ENCODE measurements at places on chromosomes 12 and 14. TPM values are rescaled to one million over a fixed set of nuclear protein-coding genes. Genes with fewer than 3 reads are reported as not detected.

GRCh38 chr12:77231501-77231918 is 166.1 kb upstream of the E2F7 start:
- H3K4me3 ChIP-seq: no peak overlapping the region
- H3K4me1 ChIP-seq: peaks cover 7% of the 10 kb centered on the region
- peak; percentile 15 for DNase-seq
- no peaks in the 10 kb centered on the region for H3K27me3 ChIP-seq
- no peak overlapping the region for H3K27ac ChIP-seq
- H3K36me3 ChIP-seq: no peaks in the 10 kb centered on the region

DNA sequence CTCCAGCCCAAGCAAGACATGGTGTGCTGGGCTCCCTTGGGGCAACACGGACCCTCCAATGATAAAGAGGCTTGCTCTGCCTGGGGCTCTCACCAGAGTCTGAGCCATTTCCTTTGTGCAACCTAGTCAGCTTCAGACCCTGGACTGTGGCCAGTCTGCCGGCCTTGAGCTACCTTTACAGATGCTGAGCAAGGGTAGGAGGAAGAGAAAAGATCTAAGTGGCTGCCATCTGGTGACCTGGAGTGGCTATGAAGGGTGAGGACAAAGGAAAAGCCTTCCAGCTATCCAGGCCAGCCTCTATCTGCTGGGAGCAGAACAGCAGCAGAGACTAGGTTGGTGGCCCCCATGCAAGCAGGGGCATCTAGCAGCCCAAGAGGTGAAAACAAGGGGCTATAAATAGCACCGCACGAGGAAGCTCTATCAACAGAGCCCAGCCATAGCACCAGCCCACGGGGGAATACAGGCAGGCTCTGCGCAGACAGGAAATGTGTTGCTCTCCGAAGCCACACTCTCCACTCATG is 230.1 kb downstream of the FOXN3 start:
- H3K4me1 ChIP-seq: peaks cover 20% of the 10 kb centered on the region
- H3K27me3 ChIP-seq: no peaks in the 10 kb centered on the region
- no peak overlapping the region for H3K4me3 ChIP-seq
- no peak for DNase-seq

DNA sequence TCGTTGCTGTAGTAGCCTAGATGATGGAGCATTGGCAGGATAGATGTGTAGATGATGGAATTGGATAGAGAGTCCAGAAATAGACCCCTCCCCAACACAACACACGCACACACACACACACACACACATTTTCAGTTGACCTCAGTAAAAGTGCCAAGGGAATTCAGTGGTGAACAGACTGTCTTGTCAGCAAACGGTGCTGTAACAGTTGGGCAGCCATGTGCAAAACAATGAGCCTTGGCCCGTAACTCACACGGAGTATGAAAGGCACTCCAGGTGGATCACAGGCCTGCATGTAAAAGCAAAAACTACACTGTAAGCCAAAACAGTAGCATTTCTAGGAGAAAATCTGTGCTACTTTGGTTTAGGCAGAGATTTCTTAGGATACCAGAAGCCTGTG is 87.8 kb downstream of the DDX51 start:
- H3K4me3 ChIP-seq: no peak overlapping the region
- H3K36me3 ChIP-seq: peaks cover 65% of the 10 kb centered on the region
- H3K27me3 ChIP-seq: no peaks in the 10 kb centered on the region
- H3K4me1 ChIP-seq: no peaks in the 10 kb centered on the region

- no peaks in the 10 kb centered on the region for H3K27me3 ChIP-seq
- H3K4me3 ChIP-seq: no peak overlapping the region
- H3K4me1 ChIP-seq: no peaks in the 10 kb centered on the region
- DNase-seq: no peak
These were observed 966.2 kb downstream of the NRXN3 start for GRCh38 chr14:79136071-79137044.

GRCh38 chr14:56806760-56807159 is 3.5 kb downstream of the OTX2 start:
- peaks cover 8% of the 10 kb centered on the region for H3K27me3 ChIP-seq
- H3K27ac ChIP-seq: no peak overlapping the region
- H3K4me1 ChIP-seq: no peaks in the 10 kb centered on the region
- no peaks in the 10 kb centered on the region for H3K36me3 ChIP-seq

DNA sequence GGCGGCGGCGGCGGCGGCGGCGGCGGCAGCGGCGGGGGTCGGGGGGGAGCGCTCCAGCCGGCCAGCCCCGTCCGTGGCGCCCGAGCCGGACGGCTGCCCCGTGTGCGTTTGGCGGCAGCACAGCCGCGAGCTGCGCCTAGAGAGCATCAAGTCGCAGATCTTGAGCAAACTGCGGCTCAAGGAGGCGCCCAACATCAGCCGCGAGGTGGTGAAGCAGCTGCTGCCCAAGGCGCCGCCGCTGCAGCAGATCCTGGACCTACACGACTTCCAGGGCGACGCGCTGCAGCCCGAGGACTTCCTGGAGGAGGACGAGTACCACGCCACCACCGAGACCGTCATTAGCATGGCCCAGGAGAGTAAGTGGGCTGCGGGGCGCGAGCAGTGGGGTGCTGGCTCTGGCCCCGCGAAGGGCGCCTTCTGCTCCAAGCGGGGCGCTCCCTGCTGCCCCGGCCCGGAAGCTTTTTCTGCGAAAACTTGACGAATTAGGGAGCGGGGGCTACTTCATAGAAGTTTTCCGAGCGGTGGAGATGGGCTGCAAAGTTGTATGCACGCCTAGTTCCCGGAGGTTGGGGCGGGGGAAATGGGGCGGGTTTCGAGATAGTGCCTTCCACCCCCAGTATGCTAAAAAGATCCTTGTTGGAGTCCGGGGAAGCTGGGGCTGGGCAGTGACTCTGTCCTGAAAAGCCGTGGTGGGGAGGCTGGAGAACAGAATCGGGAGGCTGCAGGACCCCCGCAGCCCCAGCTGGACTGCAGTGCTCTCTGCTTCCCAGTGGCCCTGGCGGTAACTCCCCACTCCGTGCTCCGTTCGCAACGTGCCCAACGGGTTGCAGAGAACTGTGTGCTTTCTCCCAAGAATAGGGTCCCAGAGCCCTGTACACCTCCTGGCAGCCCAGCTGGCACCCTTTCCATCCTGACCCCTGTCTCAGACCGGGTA is 751 bp downstream of the GDF11 start:
- no peaks in the 10 kb centered on the region for H3K27me3 ChIP-seq
- H3K4me1 ChIP-seq: peaks cover 10% of the 10 kb centered on the region
- H3K4me3 ChIP-seq: peak overlapping the region; percentile 52
- DNase-seq: peak; percentile 66

- no peaks in the 10 kb centered on the region for H3K36me3 ChIP-seq
- no peaks in the 10 kb centered on the region for H3K4me1 ChIP-seq
- no peak for DNase-seq
- H3K4me3 ChIP-seq: no peak overlapping the region
- no peak overlapping the region for H3K27ac ChIP-seq
- no peaks in the 10 kb centered on the region for H3K27me3 ChIP-seq
These were observed 133.2 kb downstream of the RAD51B start for GRCh38 chr14:67952786-67953185.

DNA sequence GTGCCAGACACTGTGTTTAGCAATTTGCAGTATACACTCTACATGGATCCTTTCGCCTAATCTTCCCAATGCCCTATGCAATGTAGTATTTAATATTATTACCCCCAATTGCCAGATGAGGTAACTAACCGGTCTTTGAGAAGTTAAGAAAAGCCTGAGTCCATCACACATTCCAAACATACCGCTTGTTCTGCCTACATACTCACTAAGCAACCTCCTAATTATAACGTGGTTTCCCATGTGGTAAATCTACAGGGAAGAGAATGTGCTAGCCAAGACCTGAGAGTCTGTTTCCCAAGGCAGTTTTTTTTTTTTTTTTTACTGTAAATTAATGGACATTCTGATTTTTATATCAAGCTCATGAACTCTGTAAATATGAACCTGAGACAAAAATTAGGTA is 37.2 kb downstream of the ATP2B1 start:
- H3K36me3 ChIP-seq: peaks cover 2% of the 10 kb centered on the region
- H3K4me3 ChIP-seq: no peak overlapping the region
- DNase-seq: no peak
- H3K27me3 ChIP-seq: no peaks in the 10 kb centered on the region
- H3K4me1 ChIP-seq: peaks cover 4% of the 10 kb centered on the region

KCNJ8 gene
- polyA plus RNA-seq: 0.22 TPM

IAPP gene
- polyA plus RNA-seq: not detected

TMEM106C gene
- polyA plus RNA-seq: 143 TPM
